Liver (tissue), 10 donors: ENCODE measurements at places on chromosomes 12 and 14. TPM values are rescaled to one million over a fixed set of nuclear protein-coding genes. Genes with fewer than 3 reads are reported as not detected.

DNA sequence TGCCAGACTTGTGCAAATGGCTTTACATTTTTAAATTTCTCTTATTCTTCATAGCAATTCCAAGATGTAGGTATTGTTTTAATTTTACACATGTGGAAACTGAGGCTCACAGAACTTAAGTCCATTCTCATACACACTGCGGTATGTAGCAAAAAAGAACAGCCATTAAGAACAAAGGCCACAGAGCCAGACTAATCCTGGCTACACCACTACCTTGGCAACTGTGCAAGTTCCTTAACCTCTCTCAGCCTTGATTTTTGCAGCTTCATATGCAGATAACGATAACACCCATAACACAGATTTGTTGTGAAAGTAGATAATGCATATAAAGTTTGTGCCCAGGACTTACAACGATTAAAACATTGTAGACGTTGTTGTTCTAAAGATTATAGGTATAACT, 81.1 kb downstream of the ABCC9 start:
- H3K36me3 ChIP-seq: peaks cover 17% of the 10 kb centered on the region
- H3K4me1 ChIP-seq: peaks cover 1% of the 10 kb centered on the region
- no peak overlapping the region for H3K27ac ChIP-seq
- DNase-seq: no peak
- no peak overlapping the region for H3K4me3 ChIP-seq
- H3K27me3 ChIP-seq: no peaks in the 10 kb centered on the region

DNA sequence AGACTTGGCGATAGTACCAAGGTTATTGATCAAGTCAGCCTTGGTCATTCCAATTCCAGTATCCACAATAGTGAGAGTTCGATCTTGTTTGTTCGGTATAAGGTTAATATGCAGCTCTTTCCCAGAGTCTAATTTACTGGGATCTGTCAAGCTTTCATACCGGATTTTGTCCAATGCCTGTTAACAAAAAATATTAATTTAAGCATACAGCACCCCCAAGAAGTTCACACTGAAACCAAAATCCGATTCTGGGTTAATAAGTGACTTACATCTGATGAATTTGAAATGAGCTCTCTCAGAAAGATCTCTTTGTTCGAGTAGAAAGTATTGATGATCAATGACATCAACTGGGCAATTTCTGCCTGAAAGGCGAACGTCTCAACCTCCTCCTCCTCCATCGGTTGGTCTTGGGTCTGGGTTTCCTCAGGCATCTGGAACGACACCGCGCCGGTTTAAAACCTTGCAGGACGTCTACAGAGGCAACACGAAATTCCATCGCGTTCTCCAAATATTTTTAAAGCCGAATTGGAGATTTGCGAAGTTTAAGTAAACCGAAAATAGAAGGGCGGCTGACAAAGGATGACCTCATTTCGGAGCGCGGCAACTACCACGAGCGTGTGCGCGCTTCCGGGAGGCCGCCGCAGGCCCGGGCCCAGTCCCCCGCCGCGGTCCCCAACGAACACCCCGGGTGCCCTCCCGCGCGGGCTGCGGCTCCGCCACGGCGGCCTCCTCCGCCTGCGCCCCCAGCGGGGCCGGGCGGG, 716 bp downstream of the HSP90AA1 start:
- H3K4me3 ChIP-seq: peak overlapping the region; percentile 67
- H3K4me1 ChIP-seq: peaks cover 3% of the 10 kb centered on the region
- H3K27ac ChIP-seq: peak overlapping the region; percentile 94
- no peak for DNase-seq

GRCh38 chr14:22878271-22879246, 4.5 kb upstream of the REM2 start:
- peaks cover 43% of the 10 kb centered on the region for H3K36me3 ChIP-seq
- no peaks in the 10 kb centered on the region for H3K27me3 ChIP-seq

DNA sequence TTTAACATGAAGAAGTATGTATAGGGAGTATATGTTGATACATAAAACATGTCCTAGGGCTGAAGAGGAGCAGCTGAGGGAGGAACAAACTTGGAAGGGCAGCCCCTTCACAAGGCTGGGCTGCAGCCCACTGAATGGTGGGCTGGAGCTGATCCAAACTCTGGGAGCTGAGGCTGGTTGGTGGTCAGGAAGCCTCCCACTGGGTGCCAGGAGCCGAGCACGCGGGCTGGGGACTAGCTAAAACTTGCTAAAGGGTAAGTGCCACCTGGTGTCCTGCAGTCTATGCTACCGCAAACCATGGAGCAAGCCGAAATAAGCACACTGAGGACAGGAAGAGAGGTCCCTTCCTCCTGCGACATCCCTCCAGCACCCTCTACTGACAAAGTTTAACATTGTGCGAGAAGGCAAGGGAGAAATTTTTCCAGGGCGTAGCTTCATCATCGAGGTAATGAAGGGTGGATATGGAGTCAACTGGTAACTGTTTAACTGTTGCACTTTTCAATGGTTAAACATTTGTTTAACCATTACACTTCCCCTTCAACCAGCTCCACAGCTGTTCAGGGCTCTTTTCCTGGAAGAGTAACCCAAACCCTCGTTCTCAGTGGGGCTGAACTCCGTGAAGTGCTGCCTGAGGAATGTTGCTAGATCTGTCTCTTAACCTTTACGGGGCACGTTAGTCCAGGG, 42.2 kb downstream of the EGLN3 start:
- DNase-seq: no peak
- no peak overlapping the region for H3K27ac ChIP-seq
- peaks cover 4% of the 10 kb centered on the region for H3K4me1 ChIP-seq
- H3K27me3 ChIP-seq: no peaks in the 10 kb centered on the region
- no peaks in the 10 kb centered on the region for H3K36me3 ChIP-seq
- H3K4me3 ChIP-seq: no peak overlapping the region

Gene COCH
- 0.33 TPM for total RNA-seq

Gene PTGER2
- 0.75 TPM for total RNA-seq
